ENCODE measurements at places on chromosomes 12 and 14.

GRCh38 chr12:105982022-105982421 is 156.7 kb downstream of the NUAK1 start:
- DNase-seq, result no peak

- DNase-seq, result no peak
These were observed 11.4 kb downstream of the EIF2S1 start for GRCh38 chr14:67371247-67372148.

- no peak for DNase-seq
These were observed 556.7 kb downstream of the TMEM121 start for GRCh38 chr14:106083082-106083481.

DNA sequence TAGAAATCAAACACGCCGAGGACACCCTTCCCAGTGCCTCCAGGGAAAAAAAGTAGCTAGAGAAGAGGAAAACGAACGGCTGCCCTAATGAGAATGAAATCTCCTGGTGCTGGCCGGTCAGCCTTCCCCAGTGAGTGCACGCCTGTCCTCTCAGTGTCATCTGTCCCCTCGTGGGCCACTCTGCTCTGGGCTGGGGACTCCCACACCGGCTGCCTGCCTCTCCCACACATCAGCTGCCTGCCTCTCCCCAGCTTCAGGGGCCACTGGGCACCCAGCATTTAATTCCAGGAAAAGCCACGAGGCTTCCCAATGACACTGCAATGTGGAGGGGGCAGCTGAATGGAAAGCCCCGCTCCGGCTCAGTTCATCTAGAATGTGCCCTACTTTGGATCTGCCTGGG is 59.0 kb downstream of the CCDC85C start:
- DNase-seq, result no peak

DNA sequence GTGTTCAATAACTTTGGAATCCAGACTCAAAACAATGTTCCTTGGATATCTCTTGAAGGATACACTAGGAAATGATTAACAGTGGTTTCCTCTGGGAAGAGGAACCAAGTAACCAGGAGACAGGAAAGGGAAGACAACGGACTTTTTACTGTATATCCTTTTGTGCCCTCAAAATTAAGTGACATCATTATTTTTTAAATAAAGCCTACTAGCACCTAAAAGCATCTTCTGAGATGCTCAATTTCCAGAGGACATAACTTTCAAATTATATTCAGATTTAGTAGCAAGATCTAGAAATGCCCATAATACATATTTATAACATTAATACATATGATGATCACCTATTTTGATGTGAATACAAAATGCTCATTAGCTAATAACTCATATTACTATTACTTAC is 6.5 kb downstream of the HECTD1 start:
- DNase-seq, result no peak

GRCh38 chr12:52757449-52758176 is 19.5 kb downstream of the KRT76 start:
- DNase-seq, result no peak

- DNase-seq, result no peak
These were observed 199.2 kb downstream of the MSRB3 start for GRCh38 chr12:65477721-65478120.

All from CD4-positive, alpha-beta T cell treated with Interleukin-4 for 1 hour (primary cell).